ENCODE measurements at places on chromosomes 4 and X.

DNA sequence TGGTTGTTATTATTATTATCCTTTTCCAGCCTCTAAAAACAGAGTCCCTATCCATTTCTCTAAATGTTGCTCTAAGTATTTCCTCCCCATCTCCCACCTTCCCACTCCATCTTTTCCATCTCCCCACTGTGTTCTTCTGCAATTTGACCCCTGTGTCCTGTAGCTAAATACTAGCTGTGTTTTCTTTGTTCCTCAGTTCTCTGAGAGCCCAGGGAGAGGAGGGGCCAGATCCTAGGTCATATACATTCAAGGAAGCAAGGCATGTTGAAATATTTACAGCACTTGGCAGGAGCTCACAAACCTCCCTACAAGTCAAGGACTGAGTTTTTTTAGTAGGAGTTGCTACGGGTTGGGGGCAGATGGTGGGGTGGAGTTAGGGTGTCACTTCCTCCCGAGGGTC lies 10.5 kb downstream of the SLC16A2 start:
- no peak for DNase-seq

- DNase-seq, result no peak
These were observed 259.6 kb downstream of the ASMT start for GRCh38 chrX:1874416-1874815.

- no peak for DNase-seq
These were observed at the start of gene STAP1 for GRCh38 chr4:67558493-67558892. STAP1 (plus strand) TSS chr4:67558727; CDS start chr4:67558810, 83 bp downstream.

- DNase-seq, result no peak
These were observed 2.9 kb upstream of the UNC5C start for GRCh38 chr4:95551653-95552052.

DNA sequence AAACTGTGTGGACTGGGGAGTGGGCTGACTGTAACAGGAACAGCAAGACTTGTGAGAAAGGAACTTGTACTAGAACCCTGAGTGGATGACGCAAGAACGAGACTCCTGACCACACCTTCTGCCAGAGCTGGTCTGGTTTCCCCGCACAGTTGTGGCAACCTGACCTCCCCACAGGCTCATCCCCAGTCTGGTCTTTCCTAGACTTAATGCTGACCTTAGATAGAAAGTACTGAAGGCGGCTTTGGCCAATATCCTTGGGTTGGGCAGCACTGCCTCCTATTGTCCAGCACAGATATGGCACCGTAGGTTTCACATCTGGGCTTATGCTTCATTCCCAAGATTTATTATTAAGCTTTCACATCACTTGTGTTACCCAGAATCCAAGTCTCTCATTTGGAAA lies 137.8 kb upstream of the FRG1 start:
- DNase-seq, result no peak

DNA sequence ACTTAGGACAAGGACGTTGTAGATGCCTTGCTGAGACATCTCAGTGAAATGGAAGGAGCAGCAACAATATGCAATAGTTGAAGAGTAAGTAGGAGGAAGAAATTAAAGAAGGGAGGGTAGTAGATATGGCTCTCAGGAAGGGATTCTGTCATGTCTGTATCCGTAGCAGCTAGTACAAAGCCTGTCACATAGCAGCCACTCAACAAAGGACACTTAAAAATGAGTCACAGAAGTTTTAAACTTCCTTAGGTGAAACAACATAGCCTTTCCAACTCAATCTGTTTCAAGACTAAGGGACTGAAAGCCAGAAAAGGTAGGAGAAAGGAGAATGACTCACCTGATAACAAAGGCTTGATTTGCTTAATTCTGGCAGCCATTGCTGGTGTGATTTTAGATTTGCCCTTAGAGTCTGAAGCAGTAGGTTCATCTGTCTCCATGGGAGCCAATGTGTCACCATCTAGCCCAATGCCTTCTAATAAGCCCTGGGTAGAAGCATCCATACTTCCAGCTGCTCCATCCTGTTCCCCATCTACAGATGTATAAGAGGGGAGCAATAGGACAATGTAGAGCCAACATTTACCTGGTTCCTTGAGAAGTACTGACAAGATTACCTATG lies 86.6 kb downstream of the HUWE1 start:
- no peak for DNase-seq

DNA sequence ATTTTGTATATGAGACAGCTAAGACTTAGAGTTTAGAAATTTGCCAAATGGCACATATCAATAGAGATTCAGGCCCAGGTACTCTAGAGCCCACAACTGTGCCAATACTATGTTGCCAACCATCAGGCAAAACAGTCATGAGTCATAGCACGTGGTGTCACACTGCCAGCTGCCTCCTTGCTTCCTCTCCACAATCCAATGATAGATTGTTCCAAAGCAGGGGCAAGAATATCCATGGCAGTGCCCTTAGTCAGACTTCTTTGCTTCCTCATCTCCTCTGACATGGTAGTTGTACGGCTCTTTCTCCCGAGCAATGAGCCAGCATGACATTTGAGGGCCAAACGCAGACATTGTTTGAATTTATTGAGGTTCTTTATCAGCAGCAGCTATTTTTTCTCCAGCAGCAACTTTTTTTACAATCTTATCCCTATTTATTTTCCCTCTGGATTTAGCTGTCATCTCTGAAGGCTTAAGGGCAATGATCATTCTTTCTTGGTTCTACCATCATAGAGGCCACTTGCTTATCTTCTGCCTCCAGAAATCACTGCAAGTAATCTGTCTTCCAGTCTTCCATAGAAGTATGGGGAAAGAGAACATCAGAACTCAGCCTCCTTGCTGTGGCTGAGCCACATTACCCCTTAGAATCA lies 169.7 kb downstream of the COL4A6 start:
- DNase-seq, result no peak

GRCh38 chrX:120672389-120672788 lies 42.5 kb upstream of the C1GALT1C1 start:
- DNase-seq, result no peak

- DNase-seq, result no peak
These were observed 5.4 kb upstream of the GTPBP6 start for GRCh38 chrX:323721-324628.

GRCh38 chr4:119113033-119113655 lies 22.5 kb upstream of the MYOZ2 start:
- no peak for DNase-seq

- no peak for DNase-seq
These were observed 392 bp upstream of the UGT2A3 start for GRCh38 chr4:68951806-68952585.

- no peak for DNase-seq
These were observed 28.2 kb upstream of the SPARCL1 start for GRCh38 chr4:87557348-87557747.

GRCh38 chr4:166034965-166035364 lies 161.9 kb downstream of the TLL1 start:
- no peak for DNase-seq

GRCh38 chrX:154435171-154435733 lies 1.7 kb upstream of the GDI1 start:
- no peak for DNase-seq

DNA sequence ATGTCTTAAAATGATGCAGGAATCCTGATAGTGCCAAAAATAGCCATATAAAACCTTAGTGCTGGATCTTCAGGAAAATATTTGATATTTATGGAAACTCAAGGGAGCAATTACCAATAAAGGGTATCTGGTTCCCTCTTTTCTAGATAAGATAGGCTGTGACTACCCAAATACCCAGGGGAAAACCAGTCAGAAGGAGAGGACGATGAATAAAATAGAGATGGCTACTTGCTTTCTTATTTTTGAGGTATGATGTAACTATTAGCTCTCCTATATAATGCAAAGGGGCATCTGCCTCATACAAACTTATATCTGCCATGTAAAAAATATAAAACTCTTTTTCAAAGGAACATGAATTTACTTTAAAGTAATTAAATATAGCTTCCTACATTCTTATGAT lies 23.4 kb upstream of the COX18 start:
- DNase-seq, result no peak

GRCh38 chrX:41449131-41449530 lies 2.0 kb downstream of the NYX start:
- no peak for DNase-seq

- no peak for DNase-seq
These were observed 121.3 kb upstream of the PJA1 start for GRCh38 chrX:69286565-69286906.

DNA sequence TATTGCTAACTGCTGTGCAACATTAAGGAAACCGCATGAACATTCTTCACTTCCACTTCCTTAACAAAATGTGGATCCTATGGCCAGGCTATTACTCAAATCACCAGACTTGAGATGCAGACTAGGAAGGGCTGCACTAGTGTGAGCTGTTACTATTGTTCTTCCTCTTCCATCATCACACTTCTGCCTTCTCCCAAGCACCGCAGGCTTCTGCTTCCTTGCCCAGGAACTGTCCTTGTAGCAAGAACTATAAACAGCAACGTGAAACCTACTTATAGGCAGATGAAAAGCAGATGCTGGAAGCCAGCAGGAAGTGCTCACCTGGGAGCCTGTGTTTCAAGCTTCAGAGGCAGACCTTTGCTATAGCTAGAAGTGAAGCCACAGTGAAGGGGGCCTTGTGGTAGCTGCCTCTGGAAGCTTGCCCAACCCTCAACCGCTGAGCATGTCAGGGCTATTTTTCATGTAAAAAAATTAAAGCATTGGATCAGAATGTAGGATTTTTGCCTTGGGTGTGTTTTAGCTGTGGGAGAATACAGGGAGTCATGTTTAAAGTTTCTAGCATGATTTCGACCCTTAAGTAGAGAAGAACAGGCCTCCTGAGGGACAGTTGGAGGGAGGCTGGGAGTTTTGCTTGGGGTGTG lies 43.9 kb downstream of the CLNK start:
- DNase-seq, result no peak

DNA sequence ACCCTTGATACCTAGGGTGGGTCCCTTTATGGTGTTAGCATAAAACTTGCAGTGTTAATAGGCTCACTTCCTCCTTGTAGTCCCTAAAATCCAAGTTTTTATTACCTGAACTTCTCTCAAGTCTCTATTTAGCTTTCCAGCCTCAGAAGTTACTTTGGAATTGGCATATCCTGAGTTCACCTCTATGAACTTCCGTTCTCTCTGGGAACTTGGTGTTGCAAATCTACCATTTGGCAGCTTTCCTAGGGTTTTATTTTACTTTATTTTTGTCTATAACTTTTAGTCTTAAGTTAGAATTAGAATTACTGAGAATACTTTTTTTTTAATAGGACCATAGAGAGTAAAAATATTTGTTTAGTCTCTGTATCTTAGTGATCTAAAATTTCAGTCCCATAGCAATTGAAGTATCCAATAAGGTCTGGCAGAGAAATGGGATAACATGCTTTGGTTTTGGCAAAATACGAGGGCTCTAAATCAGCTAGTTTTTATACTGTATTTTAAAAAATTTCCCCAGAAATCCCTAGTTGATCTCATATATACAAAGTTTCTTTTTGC lies 30.3 kb upstream of the NAF1 start:
- DNase-seq, result no peak

- DNase-seq, result no peak
These were observed 437.1 kb upstream of the CTSO start for GRCh38 chr4:156390599-156391324.

- no peak for DNase-seq
These were observed 955.5 kb upstream of the PRKX start for GRCh38 chrX:4668802-4669536.

GRCh38 chrX:147738265-147738664 lies 173.5 kb upstream of the FMR1 start:
- DNase-seq, result no peak

GRCh38 chr4:101274888-101275752 lies 72.2 kb downstream of the PPP3CA start:
- no peak for DNase-seq

GRCh38 chr4:686413-687040 lies 2.4 kb downstream of the SLC49A3 start:
- no peak for DNase-seq

DNA sequence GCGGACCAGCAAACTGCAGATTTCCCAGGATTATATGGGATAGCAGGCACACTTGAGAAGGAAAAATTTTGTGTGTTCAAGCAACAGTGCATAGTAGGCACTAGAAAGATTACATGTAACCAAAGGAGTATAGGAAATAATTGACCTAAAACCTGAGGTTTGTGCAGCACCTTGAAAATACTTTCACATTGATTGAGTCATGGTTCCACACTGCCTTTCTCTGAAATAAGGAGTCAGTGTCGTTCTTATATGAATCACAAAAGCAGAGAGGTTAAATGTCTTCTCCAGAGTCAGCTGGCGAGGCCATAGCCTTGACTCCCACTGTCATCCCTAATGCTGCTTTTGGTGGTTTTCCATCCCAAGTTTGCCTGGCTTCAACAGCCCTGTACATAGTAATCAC lies 138.9 kb downstream of the SOWAHB start:
- DNase-seq, result no peak

DNA sequence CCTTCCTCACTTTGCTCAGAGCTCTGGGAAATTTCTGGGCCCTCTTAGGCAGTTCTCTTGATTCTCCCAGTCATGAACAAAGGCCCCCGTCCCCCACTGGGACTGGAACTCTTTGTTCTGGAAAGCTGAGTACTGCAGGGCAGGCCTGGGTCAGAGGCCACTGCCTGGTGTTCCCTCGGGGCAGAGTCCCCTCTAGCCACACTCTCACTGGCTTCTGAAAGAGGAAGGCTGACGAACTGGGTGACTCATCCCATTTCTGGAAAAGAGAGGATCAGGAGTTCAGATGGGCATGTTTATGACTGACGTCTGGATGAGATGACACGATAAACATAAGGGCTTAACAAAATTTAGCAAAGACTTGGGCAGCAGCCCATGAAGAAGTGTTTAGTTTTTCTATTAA lies 47.7 kb downstream of the DDX3X start:
- no peak for DNase-seq

- DNase-seq, result no peak
These were observed 5.6 kb downstream of the PCDH10 start for GRCh38 chr4:133154725-133155124.

DNA sequence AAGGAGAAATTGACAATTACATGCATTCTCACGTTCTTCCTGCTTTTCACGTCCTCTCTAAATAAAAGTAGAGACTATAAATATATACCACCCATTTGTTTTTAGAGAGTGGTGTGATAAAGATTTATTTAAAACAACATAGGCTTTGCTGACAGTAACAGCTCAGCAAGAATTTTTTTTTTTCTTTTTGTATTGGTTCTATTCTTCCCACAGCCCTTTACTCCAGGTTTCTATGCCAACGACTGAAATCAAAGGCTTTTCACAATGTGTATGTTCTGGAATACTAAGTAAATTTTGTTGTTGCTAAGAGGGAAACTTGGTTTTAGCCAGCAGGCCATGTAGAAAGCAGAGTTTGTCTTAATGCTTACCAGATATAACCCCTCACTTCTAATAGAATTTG lies 43.4 kb downstream of the MAOA start:
- DNase-seq, result no peak

GRCh38 chr4:114310296-114310925 lies 288.2 kb upstream of the UGT8 start:
- DNase-seq, result no peak

DNA sequence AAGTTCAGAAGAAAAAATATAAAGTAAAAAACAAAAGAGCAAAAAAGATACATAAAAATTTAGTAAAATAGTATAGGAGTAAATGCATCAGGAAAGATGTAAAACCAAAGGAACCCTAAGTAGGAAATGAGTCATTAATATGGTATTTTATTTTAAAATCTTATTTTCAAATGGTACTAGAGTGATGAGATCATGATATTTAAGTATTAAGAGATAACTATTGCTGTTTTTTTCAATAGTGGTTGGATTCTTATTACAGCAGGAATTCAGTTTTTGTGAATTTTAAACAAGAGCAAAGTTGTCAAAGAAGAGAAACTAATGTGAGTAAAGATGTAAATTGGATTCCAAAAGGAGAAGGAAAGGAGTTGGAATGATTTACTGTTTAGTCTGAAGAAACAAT lies 20.0 kb downstream of the EMCN start:
- DNase-seq, result no peak

Measured in stimulated activated CD4-positive, alpha-beta T cell treated with anti-CD3 and anti-CD28 coated beads, Interleukin-1b, Interleukin-23, amount 100 ng/mL, for 4 hours (primary cell).